ENCODE measurements at places on chromosomes 1 and 21.

DNA sequence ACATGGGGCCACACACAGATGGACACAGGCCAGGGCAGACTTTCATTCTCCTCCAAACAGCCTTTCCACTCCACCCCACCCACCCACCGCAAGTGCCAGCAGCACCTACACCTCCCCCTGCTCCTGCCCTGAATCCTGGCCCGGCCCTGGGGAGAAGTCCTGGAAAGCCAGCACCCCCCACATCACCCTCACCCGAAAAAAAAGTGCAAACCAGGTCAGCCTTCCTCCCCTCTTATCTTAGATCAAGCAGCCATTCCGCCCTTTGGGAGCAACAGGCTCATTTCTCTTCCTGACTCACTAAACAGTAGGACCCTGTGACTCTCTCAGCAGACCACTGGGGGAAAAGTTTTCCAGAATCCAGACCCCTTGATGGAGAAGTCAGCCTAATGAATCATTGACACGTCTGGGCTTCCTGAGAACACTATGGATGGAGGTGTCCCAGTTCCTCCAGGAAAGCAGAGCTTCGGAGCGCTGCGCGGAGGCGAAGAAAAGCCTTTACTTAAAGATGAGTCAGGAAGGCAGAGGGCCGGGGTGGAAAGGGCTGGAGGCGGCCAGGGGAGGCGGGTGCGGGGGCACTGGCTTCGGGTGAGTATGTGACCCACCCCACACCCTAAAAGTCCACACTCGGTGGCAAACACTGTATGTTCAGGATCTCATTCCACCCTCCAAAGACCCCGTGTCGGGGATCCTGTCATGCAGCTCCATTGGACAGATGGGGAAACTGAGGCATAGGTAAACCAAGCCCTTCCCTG lies 588.7 kb downstream of the MATN1 start:
- no peak for DNase-seq

DNA sequence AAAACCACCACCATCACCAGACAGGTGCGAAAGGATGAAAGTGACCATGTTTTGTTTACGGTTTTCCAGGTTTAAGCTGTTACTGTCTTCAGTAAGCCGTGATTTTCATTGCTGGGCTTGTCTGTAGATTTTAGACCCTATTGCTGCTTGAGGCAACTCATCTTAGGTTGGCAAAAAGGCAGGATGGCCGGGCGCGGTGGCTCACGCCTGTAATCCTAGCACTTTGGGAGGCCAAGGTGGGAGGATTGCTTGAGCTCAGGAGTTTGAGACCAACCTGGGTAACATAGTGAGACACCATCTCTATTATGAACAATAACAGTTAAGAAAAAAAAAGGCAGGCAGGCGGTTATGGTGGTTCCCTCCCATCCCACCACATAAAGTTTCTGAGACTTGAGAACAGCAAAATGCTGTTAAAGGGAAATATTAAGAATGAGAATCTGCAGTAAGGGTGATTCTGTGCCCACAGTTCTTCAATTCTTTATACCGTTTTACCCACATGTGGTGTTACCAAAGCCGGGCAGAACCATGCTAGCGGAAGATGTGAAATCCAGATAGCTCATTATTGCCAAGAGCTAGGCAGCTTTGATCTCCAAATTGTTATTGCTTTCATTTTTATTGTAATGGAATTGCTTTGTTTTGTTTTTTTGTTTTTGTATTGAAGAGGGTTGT lies 34.5 kb upstream of the TDRD10 start:
- DNase-seq = no peak

DNA sequence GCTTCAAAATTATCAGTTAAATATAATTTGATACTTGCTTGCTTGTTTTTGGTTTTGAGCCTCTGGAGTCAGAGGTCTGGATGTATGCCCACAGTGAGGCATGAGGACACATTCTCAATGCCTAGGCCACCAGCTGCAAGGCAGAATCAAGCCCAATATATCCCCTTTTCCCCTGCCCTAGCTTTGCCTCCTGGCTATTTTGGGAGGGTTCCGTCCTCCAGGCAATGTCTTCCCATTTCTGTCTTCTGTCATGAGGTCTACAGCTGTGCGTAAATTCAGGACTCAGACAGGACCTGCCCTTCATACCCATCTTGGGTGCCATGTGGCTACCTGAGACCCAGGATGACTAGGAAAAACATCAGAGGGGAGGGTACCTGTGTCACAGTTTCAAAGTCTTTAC lies 19.2 kb downstream of the NRDC start:
- DNase-seq = no peak

GRCh38 chr1:47931395-47931794 lies 65.8 kb downstream of the TRABD2B start:
- DNase-seq = peak; percentile 20

- no peak for DNase-seq
Observed at GRCh38 chr1:57162607-57163261, 196.9 kb upstream of the C8B start.

- DNase-seq = peak; percentile 60
Observed at GRCh38 chr1:45394342-45394741, 54.1 kb upstream of the MUTYH start.

DNA sequence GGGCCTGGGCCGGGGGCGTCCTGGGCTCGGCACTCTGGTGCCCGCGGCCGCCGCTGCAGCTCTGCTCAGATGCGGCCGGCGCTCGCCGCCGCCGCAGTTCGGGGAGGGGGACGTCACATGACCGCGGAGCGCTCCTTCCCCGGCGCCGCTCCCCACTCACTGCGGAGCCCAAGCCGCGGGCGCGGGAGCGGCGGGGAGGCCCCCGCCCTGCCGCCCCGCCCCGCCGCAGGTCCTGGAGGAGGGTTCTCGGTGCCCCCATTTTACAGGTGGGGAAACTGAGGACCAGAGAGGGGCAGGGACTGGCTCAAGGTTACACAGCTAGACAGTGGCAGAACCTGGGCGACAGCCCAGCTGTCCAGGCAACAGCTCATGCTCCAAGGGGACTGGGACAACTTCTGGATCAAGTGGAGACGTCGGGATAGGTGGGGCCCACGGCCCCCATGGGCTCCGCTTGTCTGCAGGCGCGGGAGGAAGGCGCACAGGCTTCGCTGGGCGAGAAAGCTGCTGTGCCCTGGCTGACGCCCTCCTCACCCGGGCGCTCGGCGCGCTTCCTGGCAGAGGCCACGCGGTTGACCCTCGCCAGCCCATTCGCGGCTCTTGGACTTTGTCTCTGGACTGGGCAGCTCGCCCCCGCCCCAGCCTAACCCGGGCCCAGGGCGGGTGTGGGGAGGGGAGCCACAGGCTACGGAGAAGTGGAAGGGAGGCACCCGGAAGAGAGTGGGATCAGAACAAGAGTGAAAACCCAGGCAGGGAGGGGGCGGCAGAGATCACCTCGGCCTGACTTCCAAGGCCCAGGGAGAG lies at the start of gene RAP1GAP:
Gene RAP1GAP, minus strand, starts transcription at position 100 of the 801 bp plus-strand sequence. CDS start 49,325 bp downstream, outside the sequence.
- DNase-seq = peak; percentile 24

DNA sequence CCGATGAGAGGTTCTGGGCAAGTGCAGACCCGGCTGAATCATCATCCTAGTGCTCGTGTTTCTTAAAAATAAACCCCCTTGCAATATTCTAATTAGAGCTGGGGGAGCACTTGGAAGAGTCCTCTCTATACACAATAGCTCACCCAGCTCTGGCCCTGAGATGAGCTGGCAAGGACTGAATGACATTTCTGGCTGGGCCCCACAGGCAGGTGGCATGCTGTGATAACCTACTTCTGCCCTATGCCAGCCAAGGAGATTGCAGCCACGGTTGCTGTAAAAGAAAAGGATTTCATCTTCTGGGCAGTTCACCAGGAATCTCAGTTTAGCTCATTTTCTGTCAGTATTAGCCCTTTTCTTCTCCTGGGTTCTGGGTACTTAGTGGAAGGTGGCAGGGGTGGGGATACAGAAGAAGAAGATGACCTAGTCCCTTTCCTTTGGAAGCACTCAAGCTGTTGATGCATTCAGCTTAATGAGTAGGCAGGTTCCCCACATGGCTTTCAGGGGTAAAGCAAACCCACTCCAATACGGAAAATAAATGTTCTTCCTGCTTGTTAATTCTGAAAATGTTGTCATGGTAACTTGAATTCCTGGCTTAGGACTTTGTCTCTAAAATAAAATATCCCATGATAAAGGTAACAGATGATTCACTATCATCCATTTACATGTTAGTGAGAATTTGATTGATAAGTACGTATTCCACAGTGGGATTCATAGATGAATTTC lies 32.2 kb downstream of the VASH2 start:
- no peak for DNase-seq
